ENCODE measurements at places on chromosomes 5 and 9.
A peak's percentile ranks its signal among the peaks of the same experiment; 100 is the strongest.

GRCh38 chr5:174571662-174572397, 152.6 kb upstream of the MSX2 start:
- peak; percentile 84 for DNase-seq
- no peaks in the 10 kb centered on the region for H3K27me3 ChIP-seq
- no peak overlapping the region for H3K4me3 ChIP-seq
- peaks cover 7% of the 10 kb centered on the region for H3K4me1 ChIP-seq
- no peaks in the 10 kb centered on the region for H3K36me3 ChIP-seq
- H3K27ac ChIP-seq = no peak overlapping the region

GRCh38 chr5:67206929-67207328, 10.3 kb upstream of the CD180 start:
- no peaks in the 10 kb centered on the region for H3K4me1 ChIP-seq
- H3K27ac ChIP-seq = no peak overlapping the region
- H3K4me3 ChIP-seq = no peak overlapping the region
- no peaks in the 10 kb centered on the region for H3K27me3 ChIP-seq
- H3K36me3 ChIP-seq = no peaks in the 10 kb centered on the region

GRCh38 chr5:125503946-125504345, 757.5 kb upstream of the ZNF608 start:
- H3K4me1 ChIP-seq = no peaks in the 10 kb centered on the region
- no peak overlapping the region for H3K27ac ChIP-seq
- H3K36me3 ChIP-seq = no peaks in the 10 kb centered on the region

DNA sequence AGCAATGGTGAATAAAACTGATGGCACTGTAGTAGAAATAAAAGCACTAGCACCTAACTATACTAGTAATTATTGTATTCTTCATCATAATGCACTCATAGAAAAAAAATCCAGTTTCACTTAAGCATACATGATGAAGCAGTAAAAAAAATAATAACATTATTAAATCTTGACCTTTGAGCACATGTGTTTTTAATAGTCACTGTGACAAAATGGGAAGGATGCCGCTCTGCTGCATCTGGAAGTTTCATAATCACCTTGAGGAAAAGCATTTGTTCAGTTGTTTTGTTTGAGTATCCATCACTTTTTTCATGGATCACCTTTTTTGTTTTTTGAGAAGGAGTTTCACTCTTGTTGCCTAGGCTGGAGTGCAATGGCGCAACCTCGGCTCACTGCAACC, 13.2 kb downstream of the OR2K2 start:
- no peaks in the 10 kb centered on the region for H3K36me3 ChIP-seq
- no peaks in the 10 kb centered on the region for H3K4me1 ChIP-seq
- H3K4me3 ChIP-seq = no peak overlapping the region
- H3K27ac ChIP-seq = no peak overlapping the region

GRCh38 chr5:82719368-82719767, 357.8 kb downstream of the TMEM167A start:
- no peak for DNase-seq
- H3K4me3 ChIP-seq = no peak overlapping the region
- H3K27me3 ChIP-seq = no peaks in the 10 kb centered on the region
- H3K4me1 ChIP-seq = no peaks in the 10 kb centered on the region
- H3K36me3 ChIP-seq = no peaks in the 10 kb centered on the region
- H3K27ac ChIP-seq = no peak overlapping the region

- no peak overlapping the region for H3K27ac ChIP-seq
- H3K4me3 ChIP-seq = peak overlapping the region; percentile 12
These were observed 378.4 kb downstream of the SPATA31D1 start for GRCh38 chr9:82367016-82367415.

DNA sequence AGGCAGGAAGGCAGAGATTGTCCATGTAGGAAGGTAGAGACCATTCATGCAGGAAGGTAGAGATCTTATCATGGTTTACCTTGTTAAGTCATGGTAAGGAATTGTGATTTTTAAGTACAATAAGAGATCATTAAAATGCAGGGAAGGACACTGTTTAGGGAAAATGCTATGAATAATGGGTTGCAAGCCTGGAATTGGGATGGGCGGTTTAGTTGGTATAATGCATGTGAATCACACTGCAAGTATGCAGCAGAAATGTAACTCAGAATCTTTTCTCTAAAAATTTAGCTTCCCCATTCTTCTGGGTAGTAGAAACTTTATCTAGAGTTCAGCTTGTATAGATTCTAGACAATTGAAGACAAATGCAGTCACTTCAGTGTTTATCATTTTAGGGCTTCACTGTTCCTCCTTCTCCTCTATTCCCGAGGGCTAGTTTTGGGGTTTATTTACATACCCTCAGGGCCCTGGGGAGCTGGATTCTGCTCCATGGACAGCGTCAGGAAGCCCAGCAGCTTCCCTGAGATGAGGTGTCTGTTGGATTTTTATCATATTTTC, 212.0 kb downstream of the SREK1 start:
- H3K36me3 ChIP-seq = no peaks in the 10 kb centered on the region
- DNase-seq = no peak
- no peak overlapping the region for H3K4me3 ChIP-seq

GRCh38 chr5:177608243-177609075, 8.5 kb downstream of the B4GALT7 start:
- no peaks in the 10 kb centered on the region for H3K4me1 ChIP-seq
- no peak for DNase-seq
- no peak overlapping the region for H3K4me3 ChIP-seq
- no peak overlapping the region for H3K27ac ChIP-seq

DNA sequence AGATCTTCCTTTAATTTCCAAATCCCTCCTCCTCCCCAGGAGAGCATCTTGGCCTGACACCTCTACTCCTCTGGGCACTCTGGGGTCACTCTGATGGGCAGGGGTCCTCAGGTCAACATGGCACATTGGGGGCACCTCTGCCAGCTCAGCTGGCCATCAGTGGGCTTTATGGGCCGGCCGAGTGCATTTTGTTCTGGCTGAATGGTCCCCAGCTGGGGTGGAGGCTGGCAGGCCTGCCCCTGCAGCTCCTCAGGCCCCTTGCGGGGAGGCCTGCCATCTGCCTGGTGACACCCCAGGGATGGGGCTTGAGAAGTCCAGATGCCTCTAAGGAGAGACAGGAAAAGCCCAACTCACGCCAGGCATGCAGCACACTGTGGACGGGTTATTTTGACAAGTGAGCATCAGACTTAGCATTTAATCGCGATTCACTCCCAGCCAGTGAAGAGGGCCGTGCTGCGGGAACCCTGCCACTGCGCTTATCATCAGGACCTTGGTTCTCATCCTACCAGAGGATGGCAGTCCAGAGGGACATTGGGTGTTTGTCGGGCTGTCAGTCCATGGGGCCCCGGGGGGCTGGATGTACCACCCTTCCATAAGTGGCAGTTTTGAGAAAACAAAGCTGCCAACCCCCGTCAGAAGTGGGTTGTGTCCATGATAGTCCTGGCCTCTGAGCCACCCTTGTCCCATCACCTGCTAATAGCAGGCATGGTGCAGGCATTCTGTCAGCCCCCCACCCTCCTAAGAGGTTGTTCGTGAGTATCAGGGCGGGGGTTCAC, 21.7 kb downstream of the PHF2 start:
- H3K4me1 ChIP-seq = peaks cover 8% of the 10 kb centered on the region
- H3K36me3 ChIP-seq = no peaks in the 10 kb centered on the region
- H3K27me3 ChIP-seq = no peaks in the 10 kb centered on the region
- no peak overlapping the region for H3K4me3 ChIP-seq

- no peaks in the 10 kb centered on the region for H3K4me1 ChIP-seq
- H3K4me3 ChIP-seq = peak overlapping the region; percentile 92
- no peak overlapping the region for H3K27ac ChIP-seq
- peak; percentile 47 for DNase-seq
These were observed 711 bp downstream of the PGGT1B start for GRCh38 chr5:115262011-115262320.

Measured in endodermal cell (in vitro differentiated cells).